ENCODE measurements at places on chromosomes 7 and 10. TPM values are rescaled to one million over a fixed set of nuclear protein-coding genes. Genes with fewer than 3 reads are reported as not detected.

TES gene
- total RNA-seq, result 13.4 TPM

HMX2 gene
- total RNA-seq, result not detected

SPOCK2 gene
- 25.1 TPM for total RNA-seq

MACC1 gene
- total RNA-seq, result 0.16 TPM

KIF11 gene
- 7.3 TPM for total RNA-seq
